T follicular helper cell (primary cell): ENCODE measurements at places on chromosomes 7 and 10.

DNA sequence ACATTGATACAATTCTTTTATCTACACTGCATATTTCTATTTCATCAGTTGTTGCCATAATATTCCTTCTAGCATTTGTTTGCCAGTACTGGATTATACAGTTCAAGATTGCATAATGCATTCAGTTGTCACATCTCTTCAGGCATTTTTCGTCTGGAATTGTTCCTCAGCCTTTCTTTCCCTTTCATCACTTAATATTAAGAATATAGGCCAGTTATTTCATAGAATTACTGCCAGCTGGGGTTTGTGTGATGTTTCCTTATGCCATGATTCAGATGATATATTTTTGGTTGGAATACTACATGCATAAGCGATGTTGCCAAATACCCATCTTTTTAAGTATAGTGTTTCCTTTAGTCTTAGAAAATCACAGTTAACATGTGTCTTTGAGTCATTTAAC lies 20.8 kb downstream of the KIFBP start:
- no peak for DNase-seq

DNA sequence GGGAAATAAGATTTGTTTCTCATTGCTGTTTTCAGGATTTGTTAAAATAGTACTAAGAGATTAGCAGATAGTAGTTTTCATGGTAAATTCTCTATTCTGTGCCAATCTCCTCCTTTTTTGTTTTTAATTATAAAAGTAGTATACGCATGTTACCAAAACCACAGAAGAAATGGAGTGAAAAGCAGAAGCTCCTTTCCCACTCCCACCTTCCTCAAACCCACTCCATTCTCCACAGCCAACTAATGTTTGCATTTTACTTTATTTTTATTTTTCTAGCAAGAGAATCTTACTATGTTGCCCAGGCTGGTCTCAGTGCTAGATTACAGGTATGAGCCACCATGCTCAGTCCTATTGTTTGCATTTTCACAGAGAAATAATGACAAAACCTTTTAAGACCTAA lies 4.5 kb upstream of the LRMDA start:
- DNase-seq, result no peak

DNA sequence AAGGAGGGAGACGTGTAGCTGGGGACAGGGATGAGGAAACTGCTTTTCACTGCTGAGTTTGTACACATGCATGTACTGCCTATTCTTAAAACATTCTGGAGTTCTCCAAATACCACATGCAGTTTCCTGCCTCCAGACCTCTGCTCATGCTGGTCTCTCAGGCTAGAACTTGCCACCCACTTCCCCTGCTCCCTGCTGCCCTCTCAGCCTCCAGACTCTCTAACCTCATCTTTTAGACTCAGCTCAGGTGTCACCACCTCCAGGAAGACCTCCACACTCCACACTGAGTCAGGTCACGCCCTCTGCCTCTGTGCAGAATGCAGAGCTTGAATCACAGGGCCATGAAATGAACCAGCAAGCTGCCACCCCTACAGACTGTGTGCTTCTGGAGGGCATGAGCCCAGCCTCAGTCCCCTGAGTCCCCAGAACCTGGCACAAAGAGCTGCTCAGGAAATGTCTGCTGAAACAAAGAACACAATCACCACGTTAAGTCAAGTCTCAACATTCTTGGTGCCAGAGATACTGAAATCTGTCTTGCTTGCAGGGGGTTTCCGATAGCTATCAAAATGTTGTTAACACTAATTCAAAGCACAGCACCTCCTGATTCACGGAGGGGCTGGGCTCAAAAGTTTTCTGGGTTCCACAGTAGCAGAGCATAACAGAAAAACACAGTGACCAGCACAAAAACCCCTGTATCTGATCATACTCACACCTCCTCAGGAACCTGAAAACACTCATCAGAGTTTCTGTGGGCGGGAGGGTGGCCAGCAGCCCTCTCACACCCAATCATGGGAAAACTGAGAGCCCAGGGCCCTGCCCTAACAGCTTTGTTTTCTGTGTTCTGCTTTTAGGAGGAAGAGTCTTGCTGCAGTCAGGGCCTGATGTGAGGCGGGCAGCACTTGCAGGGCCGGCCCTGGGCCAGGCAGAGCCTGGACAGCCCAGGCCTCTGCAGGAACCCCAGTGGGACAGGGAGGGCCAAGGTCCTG lies 21.1 kb downstream of the FAM53B start:
- DNase-seq, result no peak

GRCh38 chr10:133292919-133293809 lies 15.5 kb downstream of the TUBGCP2 start:
- no peak for DNase-seq

- DNase-seq, result no peak
Observed at GRCh38 chr7:6461946-6462550, 14.3 kb upstream of the DAGLB start.

DNA sequence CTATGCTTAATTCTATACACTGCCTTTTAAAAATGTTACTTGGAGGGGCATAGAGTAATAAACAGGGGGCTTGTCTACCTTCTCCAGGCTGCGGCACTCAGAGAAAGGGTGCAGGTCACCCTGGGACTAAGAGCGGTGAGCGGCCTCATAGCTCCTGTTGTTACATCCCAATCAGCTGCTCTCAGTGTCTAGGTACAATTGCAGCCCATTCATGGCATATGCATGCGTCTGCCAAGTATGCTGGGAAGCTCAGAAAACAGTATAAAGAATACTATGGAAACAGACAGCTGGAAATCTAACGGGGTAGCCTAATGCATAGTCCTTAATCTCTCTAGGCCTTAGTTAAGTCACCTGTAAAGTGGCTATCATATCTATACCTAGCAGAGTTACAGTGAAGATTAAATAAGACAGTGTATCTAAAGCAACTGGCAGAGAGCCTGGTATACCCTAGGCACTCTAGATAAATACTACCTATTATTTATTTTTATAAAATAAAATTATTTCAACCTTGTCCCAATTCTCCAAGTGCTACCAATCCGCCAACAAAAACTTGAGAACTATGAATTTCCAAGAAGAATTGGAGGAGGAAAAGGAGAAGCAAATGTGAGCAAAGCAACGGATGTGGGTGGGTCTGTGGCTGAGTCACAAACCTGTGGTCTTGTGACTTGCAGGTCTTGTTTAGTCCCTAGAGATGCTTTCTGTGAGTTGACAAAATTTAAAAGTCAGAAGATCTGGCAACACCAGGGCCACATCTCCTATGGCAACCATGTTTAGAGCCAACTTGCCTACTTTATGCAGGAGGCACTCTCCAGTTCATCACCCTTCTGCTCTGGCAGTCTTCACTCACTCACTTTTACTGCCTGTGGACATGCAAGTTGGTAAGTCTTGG lies 183.0 kb downstream of the RAPGEF5 start:
- DNase-seq, result no peak

DNA sequence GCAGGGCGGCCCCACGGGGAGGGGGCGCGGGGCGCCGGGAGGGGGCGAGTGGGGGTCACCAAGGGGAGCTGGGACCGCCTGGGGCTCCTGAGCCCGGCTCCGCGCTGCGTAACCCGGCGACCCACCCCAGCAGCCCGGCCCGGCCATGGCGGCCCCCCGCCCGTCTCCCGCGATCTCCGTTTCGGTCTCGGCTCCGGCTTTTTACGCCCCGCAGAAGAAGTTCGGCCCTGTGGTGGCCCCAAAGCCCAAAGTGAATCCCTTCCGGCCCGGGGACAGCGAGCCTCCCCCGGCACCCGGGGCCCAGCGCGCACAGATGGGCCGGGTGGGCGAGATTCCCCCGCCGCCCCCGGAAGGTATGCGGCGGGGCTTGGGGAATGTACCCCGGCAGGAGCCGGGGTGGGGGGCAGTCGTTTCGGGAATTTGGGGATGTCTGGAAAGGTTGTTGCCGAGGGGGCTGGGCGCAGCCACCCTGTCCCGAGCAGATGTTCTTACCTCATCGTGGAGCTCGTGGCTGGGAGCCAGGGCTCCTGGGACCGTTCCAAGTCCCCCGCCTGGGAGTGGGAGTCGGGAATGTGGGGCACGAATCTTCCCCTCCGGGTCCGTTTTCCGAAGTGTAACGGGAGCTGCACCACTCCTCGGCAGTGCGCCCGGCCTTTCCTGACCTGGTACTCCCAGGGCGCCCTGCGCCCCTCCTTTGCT lies 431 bp downstream of the ZYX start:
- no peak for DNase-seq

- DNase-seq, result no peak
Observed at GRCh38 chr7:138538518-138538917, 78.5 kb downstream of the TRIM24 start.

DNA sequence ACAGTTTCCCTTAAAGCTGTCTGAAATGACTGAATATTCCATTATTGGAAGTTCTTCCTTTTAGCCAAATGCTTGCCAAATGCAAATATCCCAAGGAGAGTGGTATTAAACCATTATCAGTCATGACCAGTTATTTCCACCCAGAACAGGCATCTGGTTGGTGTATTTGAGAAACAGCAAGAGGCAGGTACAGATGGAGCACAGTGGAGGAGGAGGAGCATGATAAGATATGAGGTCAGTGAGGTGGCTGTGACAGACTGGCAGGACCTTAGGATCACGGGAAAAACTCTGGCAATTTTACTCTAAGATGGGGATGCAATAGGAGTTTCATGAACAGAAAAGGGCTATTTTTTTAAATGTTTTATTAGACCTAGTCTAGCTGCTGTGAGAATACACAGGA lies 6.4 kb downstream of the HEPACAM2 start:
- DNase-seq, result no peak

DNA sequence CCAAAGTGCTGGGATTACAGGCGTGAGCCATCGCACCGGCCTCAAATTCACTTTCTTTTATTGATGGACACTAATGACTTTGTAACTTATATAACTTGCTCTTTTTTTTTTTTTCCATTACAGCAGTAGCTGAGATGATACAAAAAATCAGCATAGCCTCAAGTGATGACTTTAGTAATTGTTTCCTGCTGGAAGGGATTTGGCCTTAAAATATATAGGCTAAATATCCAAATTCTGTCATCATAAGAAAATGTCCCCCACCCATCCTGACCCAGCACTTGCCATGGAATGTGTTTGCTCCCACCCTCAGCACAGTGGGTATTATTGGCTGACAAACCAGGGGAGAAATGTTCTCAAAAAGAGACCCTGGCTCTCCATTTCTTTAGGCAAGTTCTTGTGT lies 1264.1 kb upstream of the AUTS2 start:
- DNase-seq, result no peak

GRCh38 chr7:36084485-36085091 lies 68.5 kb upstream of the EEPD1 start:
- no peak for DNase-seq

GRCh38 chr10:96017191-96017687 lies 26.1 kb upstream of the CCNJ start:
- peak; percentile 8 for DNase-seq

GRCh38 chr10:97445357-97445721 lies 467 bp downstream of the EXOSC1 start:
- no peak for DNase-seq

DNA sequence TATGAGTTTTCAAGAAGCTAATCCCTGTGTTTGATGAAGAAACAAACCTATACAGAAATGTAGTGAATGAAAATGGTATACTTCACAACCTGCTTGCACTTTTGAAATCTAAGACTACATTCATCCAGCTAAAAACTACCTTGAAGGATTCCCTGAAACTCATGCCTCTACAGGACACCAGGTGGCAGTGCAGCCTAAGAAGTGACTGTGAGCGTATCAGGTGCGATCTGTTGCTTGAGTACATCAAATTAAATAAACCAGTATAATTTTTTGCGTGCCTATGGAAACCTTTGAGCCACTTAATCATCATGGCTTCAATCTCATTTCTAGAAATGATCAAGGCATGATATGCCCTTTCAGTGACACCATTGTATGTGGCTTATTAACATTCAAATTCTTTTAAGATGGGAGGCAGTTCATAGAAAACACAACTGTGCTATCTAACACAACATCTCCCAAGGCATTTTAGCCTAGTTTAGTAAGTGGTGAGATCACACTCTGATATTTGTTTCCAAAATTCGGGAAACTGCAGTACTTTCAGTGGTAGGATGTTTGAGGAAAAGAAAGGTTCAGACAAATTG lies 57.4 kb downstream of the PPP1R17 start:
- no peak for DNase-seq

DNA sequence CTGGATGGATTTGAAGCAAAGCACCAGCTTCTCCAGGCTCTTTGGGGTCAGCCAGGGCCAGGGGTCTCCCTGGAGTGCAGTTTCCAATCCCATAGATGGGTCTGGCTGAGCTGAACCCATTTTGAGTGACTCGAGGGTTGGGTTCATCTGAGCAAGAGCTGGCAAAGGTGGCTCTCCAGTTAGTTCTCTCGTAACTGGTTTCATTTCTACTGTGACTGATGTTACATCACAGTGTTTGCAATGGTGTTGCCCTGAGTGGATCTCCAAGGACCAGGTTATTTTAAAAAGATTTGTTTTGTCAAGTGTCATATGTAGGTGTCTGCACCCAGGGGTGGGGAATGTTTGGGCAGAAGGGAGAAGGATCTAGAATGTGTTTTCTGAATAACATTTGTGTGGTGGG lies 14.2 kb downstream of the LEP start:
- no peak for DNase-seq

DNA sequence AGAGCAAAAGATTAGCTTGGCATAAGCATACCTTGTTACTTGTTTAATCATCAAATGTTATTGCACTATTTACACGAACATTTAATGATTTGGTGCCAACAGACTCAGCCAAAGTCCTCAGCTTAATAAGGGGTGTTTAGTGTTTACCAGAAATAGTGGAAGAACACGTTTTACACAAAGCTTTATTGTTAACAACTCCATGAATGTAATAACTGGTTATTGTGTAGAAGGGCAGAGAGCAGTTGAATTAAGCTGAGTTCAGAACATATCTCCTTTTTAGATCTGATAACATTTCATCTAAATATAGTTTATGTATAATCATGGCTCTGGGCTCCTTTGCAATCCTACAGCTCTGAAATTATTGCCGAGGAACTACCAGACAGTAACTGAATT lies 99.1 kb downstream of the CABCOCO1 start:
- DNase-seq, result no peak

- no peak for DNase-seq
Observed at GRCh38 chr10:127151981-127152699, 44.3 kb downstream of the INSYN2A start.
